ENCODE measurements at places on chromosomes 5 and 9.

GRCh38 chr5:116442095-116442534 lies 132.5 kb downstream of the SEMA6A start:
- ATAC-seq = no peak
- H3K4me1 ChIP-seq = no peaks in the 10 kb centered on the region
- no peak overlapping the region for H3K27ac ChIP-seq
- no peaks in the 10 kb centered on the region for H3K27me3 ChIP-seq
- H3K36me3 ChIP-seq = peaks cover 15% of the 10 kb centered on the region

- no peaks in the 10 kb centered on the region for H3K36me3 ChIP-seq
- H3K27ac ChIP-seq = no peak overlapping the region
- H3K4me1 ChIP-seq = peaks cover 4% of the 10 kb centered on the region
- H3K4me3 ChIP-seq = no peak overlapping the region
- H3K27me3 ChIP-seq = no peaks in the 10 kb centered on the region
- no peak for ATAC-seq
These were observed 144.8 kb downstream of the PDZD2 start for GRCh38 chr5:31783731-31784130.

- no peak overlapping the region for H3K27ac ChIP-seq
- no peaks in the 10 kb centered on the region for H3K36me3 ChIP-seq
- no peaks in the 10 kb centered on the region for H3K27me3 ChIP-seq
- no peaks in the 10 kb centered on the region for H3K4me1 ChIP-seq
- ATAC-seq = no peak
These were observed 720.6 kb downstream of the SEMA5A start for GRCh38 chr5:8825139-8825757.

DNA sequence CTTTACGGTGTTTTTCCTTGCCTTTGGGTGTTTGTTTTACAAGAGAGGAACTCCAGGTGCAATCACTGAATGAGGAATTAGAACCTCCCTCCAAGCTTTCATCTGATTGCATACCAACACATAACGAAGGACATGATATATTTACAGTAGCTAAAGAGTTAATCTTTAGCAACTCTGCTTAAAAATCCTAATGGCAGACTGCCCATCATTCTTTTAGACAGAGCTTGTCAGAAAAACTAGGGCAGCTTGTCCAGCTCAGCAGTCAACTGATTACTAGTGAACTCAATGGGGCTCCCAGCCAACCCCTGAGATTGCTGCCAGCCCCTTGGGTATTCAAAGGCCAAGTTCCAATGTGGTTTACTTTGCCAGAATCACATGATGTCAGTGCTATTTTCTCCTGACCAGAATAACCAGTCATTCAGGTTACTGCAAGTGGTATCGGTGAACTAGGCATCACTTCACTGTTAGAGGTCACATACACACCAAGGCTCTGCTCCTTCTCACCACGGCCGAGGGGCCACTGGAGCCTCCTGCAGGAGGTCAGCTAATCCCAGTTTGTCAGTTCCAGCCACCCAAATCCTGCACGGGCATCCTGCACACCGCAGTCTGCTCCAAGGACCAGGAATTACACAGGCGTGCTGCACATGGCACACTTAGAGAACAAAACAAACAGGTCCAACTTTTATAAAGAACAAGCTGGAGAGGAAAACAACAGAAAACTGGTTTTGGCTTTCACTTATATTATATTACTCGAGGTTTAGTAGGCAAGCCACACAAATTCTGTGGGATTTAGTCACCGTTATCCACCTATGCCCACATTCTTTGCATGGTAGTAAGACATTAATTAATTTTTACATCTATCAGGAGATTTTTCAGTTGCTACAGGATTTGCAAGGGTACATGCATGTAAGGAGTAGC lies 62.5 kb downstream of the NFIB start:
- no peaks in the 10 kb centered on the region for H3K4me1 ChIP-seq
- H3K27ac ChIP-seq = no peak overlapping the region

DNA sequence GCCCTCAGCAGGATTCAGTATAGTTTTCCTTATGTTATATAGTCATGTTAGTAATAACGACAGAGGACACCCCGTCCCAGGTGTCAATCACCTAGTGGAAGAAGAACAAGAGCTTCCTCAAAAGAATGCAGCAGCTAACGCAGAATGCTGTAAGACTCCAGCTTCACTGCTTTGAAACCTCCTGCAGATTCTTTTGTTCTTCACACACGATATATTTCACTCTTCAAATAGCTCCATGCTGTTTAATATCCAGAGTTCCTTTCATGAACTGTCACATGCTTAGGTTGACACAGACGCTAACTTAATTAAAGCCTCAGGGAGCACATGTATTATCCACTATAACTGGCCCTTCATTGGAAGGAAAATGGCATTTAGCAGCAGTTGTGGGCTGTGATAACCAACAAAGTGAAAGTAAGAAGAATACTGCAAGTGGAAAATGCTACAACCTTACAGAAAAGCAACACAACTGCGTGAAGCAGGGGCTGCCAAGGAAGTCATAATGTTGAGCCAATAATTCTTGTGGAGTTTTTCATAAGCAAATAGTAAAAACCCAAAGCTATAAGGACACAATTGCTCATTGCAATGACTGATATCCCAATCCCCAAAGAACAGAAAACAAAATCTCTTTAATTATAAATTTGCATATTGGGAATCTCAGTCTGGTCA lies 387.5 kb downstream of the PLK2 start:
- H3K27me3 ChIP-seq = peaks cover 10% of the 10 kb centered on the region
- H3K4me3 ChIP-seq = no peak overlapping the region
- H3K4me1 ChIP-seq = no peaks in the 10 kb centered on the region
- ATAC-seq = no peak
- no peak overlapping the region for H3K27ac ChIP-seq

DNA sequence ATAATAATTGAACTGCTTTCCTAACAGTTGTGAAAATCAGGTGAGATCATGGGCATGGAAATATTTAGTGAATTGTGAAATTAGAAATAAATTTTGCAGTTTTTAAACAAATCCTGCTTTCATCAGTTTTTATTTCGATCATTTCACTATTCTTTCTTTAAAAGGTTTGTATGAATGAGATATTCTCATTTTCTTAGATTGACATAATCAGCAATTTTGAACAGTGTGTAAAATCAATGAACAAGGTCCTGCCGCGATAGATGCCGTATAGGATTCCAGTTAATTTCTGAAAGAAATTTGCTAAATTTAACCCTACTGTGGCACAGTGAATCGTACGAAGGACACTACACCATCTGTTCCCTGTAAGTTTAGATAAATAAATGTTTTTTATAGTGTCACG lies 7.5 kb downstream of the RAD23B start:
- ATAC-seq = no peak
- H3K36me3 ChIP-seq = peaks cover 18% of the 10 kb centered on the region
- peak overlapping the region; percentile 7 for H3K4me3 ChIP-seq
- H3K4me1 ChIP-seq = peaks cover 56% of the 10 kb centered on the region
- H3K27ac ChIP-seq = no peak overlapping the region

GRCh38 chr9:119974026-119974425 lies 604.8 kb upstream of the BRINP1 start:
- H3K27ac ChIP-seq = no peak overlapping the region
- H3K27me3 ChIP-seq = peaks cover 8% of the 10 kb centered on the region
- no peaks in the 10 kb centered on the region for H3K4me1 ChIP-seq
- no peak for ATAC-seq
- no peak overlapping the region for H3K4me3 ChIP-seq

DNA sequence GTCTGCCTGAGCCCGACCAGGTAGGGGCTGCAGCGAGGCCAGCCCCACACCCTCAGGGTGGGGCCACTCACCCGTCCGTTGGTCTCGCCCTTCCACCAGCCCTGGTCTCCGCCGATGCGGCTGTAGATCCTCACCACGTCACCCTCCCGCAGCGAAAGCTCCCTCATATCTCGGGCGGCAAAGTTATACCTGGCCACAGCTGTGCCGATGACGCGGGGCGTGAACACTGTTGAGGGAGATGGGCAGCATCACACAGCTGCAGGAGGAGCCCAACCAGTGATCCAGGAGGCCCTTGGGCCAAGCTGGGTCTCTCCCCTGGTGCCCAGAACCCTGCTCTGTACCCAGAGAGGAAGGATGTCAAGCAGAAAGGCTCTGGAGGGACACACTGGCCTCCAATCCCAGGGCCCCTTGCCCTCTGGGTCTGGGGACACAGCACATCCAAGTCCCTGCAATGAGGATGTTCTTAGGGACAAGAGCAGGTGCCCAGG lies 30.3 kb upstream of the SARDH start:
- H3K27me3 ChIP-seq = no peaks in the 10 kb centered on the region
- peaks cover 4% of the 10 kb centered on the region for H3K36me3 ChIP-seq
- no peak overlapping the region for H3K27ac ChIP-seq
- H3K4me3 ChIP-seq = no peak overlapping the region
- no peak for ATAC-seq
- H3K4me1 ChIP-seq = no peaks in the 10 kb centered on the region

GRCh38 chr5:98111686-98112085 lies 661.8 kb upstream of the RGMB start:
- no peak overlapping the region for H3K4me3 ChIP-seq
- no peaks in the 10 kb centered on the region for H3K4me1 ChIP-seq
- peaks cover 4% of the 10 kb centered on the region for H3K27me3 ChIP-seq

DNA sequence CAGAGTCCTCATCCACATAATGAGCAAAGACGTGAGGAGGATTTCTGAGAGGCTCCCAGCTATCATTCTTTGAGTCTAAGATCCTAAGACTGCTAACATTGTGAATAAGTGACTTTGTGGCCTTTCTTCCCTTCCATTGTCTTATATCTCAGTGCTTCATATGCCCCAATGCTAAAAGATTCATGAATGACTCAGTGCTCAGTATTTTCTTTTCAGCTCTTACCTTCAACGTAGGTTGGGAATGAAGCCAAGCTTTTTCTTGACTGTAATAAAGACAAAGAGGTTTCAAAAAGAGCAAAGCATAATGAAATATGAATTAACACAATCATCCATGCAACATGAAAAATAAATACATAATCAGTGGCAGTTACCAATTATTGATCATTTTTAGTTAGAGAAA lies 146.4 kb downstream of the ENTREP1 start:
- no peak overlapping the region for H3K27ac ChIP-seq
- H3K4me1 ChIP-seq = peaks cover 18% of the 10 kb centered on the region
- no peak overlapping the region for H3K4me3 ChIP-seq

GRCh38 chr5:126108470-126108869 lies 314.7 kb upstream of the GRAMD2B start:
- no peaks in the 10 kb centered on the region for H3K4me1 ChIP-seq
- no peak for ATAC-seq
- H3K4me3 ChIP-seq = no peak overlapping the region
- no peaks in the 10 kb centered on the region for H3K36me3 ChIP-seq
- no peaks in the 10 kb centered on the region for H3K27me3 ChIP-seq
- H3K27ac ChIP-seq = no peak overlapping the region

DNA sequence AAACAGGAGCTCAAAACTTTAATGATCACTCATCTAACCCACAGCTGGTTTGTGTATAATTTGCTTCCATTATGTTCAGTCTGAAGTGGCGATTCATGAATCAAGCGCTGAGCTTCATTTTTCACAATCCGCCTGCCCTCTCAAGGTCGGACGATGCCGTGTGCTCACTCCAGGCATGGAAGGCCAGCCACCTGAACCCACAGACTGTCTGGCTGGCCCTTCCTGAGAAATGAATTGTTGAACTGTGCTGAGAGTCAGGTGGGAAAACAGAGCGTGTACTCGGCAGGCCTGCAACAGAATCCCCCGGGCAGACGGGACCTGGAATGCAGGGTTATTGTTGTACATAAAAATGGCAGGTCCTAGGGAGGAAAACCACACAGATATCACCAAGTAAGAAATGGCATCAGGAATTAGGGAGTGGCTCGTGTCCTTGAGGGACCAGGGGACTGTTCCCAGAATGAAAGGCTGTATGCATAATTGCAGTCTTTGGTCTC lies 375.7 kb downstream of the IRX2 start:
- H3K27me3 ChIP-seq = no peaks in the 10 kb centered on the region
- no peaks in the 10 kb centered on the region for H3K36me3 ChIP-seq
- H3K4me1 ChIP-seq = no peaks in the 10 kb centered on the region
- H3K27ac ChIP-seq = no peak overlapping the region
- no peak for ATAC-seq

GRCh38 chr9:108671176-108671575 lies 184.6 kb downstream of the ACTL7B start:
- no peaks in the 10 kb centered on the region for H3K4me1 ChIP-seq
- H3K36me3 ChIP-seq = no peaks in the 10 kb centered on the region
- H3K27ac ChIP-seq = no peak overlapping the region
- ATAC-seq = no peak
- no peaks in the 10 kb centered on the region for H3K27me3 ChIP-seq

GRCh38 chr5:141369994-141370848 lies at the start of gene PCDHGB3:
Gene PCDHGB3 (plus strand): TSS chr5:141370242. CDS start chr5:141370395, 153 bp downstream.
- no peaks in the 10 kb centered on the region for H3K36me3 ChIP-seq
- peaks cover 53% of the 10 kb centered on the region for H3K27me3 ChIP-seq
- H3K4me1 ChIP-seq = peaks cover 8% of the 10 kb centered on the region
- H3K4me3 ChIP-seq = peak within 1 kb of the TSS; percentile 74
- ATAC-seq = peak; percentile 63

DNA sequence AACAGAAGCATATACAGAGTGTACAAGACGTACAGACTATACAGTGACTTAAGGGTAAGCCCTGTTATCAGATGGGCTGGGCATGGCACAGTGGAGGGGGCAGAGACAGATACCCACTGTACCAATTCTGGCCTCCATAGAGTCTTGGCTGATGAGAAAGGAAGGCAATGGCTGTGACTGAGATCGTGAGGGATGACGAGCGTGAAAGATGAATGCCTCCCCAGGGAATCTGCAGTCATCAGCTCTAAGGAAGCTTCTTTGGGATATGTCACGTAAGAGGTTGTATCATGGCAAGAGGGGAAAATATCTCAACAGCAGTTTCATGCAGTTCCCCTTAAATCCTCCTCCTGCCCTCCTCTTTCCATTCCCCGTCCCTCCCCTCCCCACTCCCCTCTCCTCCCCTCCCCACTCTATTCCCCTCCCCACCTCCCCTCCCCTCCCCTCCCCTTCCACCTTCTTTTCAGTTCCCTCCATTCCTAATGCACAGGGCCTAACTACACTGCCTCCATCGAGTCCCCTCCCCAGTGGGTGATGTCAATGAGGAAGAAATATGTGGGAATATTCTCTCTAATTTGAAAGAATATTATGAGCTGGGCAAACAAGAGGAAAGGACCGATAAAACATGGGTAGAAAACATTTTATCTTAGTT lies 226.4 kb upstream of the DAP start:
- peaks cover 8% of the 10 kb centered on the region for H3K4me1 ChIP-seq
- peaks cover 14% of the 10 kb centered on the region for H3K27me3 ChIP-seq
- H3K36me3 ChIP-seq = no peaks in the 10 kb centered on the region
- ATAC-seq = no peak
- H3K27ac ChIP-seq = no peak overlapping the region
- H3K4me3 ChIP-seq = peak overlapping the region; percentile 41

- H3K4me3 ChIP-seq = no peak overlapping the region
- H3K4me1 ChIP-seq = no peaks in the 10 kb centered on the region
- H3K36me3 ChIP-seq = no peaks in the 10 kb centered on the region
- H3K27me3 ChIP-seq = peaks cover 28% of the 10 kb centered on the region
- ATAC-seq = no peak
These were observed 155.9 kb upstream of the PHYKPL start for GRCh38 chr5:178388386-178389025.

GRCh38 chr9:84357275-84357674 lies 16.7 kb upstream of the SLC28A3 start:
- no peak overlapping the region for H3K27ac ChIP-seq
- peaks cover 5% of the 10 kb centered on the region for H3K27me3 ChIP-seq
- H3K4me1 ChIP-seq = no peaks in the 10 kb centered on the region
- no peak for ATAC-seq
- H3K36me3 ChIP-seq = no peaks in the 10 kb centered on the region
